ENCODE measurements at places on chromosomes 11 and 22. TPM values are rescaled to one million over a fixed set of nuclear protein-coding genes. Genes with fewer than 3 reads are reported as not detected.

GLYATL1B gene
- total RNA-seq, result not detected

RIMBP3B gene
- 0.98 TPM for total RNA-seq

FOSL1 gene
- total RNA-seq, result not detected

OR10V1 gene
- not detected for total RNA-seq

SMIM35 gene
- total RNA-seq, result not detected

TRIM51 gene
- not detected for total RNA-seq

MS4A3 gene
- total RNA-seq, result 0.98 TPM

CCDC81 gene
- total RNA-seq, result 2.5 TPM

TMEM25 gene
- 23.1 TPM for total RNA-seq

KRTAP5-7 gene
- total RNA-seq, result not detected

PLAAT5 gene
- total RNA-seq, result 1.5 TPM

APOA4 gene
- total RNA-seq, result not detected

RAB39A gene
- total RNA-seq, result 32.7 TPM

CECR2 gene
- 5.4 TPM for total RNA-seq

CNIH2 gene
- total RNA-seq, result 45.7 TPM

TP53I11 gene
- 32.9 TPM for total RNA-seq

RRAS2 gene
- total RNA-seq, result 40.8 TPM

SAA1 gene
- not detected for total RNA-seq

NDUFV1 gene
- total RNA-seq, result 184 TPM

GLB1L2 gene
- 0.98 TPM for total RNA-seq

OR51E1 gene
- 0.25 TPM for total RNA-seq

PATE4 gene
- total RNA-seq, result not detected

ADORA2A gene
- total RNA-seq, result 8.1 TPM

DDB1 gene
- total RNA-seq, result 152 TPM

OR4D5 gene
- total RNA-seq, result not detected

RAG1 gene
- total RNA-seq, result 0.25 TPM

PNPLA3 gene
- 17.2 TPM for total RNA-seq

IL18BP gene
- 2.5 TPM for total RNA-seq

OR5D13 gene
- total RNA-seq, result not detected

ANKK1 gene
- total RNA-seq, result not detected

RAG2 gene
- not detected for total RNA-seq

TRIM48 gene
- total RNA-seq, result not detected

TYR gene
- not detected for total RNA-seq

IFITM1 gene
- 3.9 TPM for total RNA-seq

RASSF10 gene
- total RNA-seq, result 2.7 TPM

GRM5 gene
- total RNA-seq, result 141 TPM

GPHA2 gene
- total RNA-seq, result not detected

FGF4 gene
- total RNA-seq, result not detected

POU2AF2 gene
- not detected for total RNA-seq

RFPL3 gene
- total RNA-seq, result not detected

SEZ6L gene
- total RNA-seq, result 109 TPM

OR6A2 gene
- 0.49 TPM for total RNA-seq

Data from temporal lobe (tissue), 4 donors.